HS-5 (cell line): ENCODE measurements at places on chromosomes 1 and 21.
A peak's percentile ranks its signal among the peaks of the same experiment; 100 is the strongest.

GRCh38 chr1:154541231-154541630 is 17.2 kb downstream of the UBE2Q1 start:
- DNase-seq, result no peak

DNA sequence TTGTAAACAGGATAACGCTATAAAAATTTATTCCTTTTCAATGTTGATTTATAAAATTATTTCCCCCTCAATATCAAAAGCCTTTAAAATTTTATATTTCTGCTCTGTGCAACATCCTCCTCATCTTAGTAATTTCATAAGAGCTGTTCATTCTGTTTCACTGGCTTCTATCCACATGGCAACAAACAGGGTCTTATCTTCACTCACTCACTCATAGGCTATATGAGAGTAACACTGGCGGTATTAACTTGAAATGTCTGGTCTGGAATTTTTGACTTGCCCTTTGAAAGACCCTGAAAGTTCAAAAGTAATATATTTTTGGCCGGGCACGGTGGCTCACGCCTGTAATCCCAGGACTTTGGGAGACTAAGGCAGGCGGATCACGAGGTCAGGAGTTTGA is 77.4 kb upstream of the KRTAP11-1 start:
- no peak for DNase-seq

DNA sequence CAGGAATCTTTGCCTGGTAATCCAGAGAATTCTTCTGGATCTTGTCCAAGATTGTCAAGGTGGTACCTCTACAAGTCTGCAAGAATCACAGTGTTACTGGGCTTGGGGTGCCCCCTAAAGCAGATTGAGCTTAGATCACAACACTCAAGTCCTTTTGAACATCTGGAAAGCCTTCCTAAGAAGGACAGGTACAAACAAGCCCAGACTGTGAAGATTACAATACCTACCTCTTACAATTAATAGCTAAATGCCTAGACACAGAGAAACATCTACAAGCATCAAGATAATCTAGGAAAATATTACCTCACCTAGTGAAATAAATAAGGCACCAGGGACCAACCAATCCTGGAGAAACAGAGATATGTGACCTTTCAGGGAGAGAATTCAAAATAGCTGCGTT is 17.5 kb upstream of the IL20 start:
- DNase-seq, result no peak

GRCh38 chr21:41957991-41958766 is 4.4 kb upstream of the C2CD2 start:
- peak; percentile 78 for DNase-seq

GRCh38 chr1:150056407-150056806 is 11.2 kb upstream of the VPS45 start:
- DNase-seq, result no peak

DNA sequence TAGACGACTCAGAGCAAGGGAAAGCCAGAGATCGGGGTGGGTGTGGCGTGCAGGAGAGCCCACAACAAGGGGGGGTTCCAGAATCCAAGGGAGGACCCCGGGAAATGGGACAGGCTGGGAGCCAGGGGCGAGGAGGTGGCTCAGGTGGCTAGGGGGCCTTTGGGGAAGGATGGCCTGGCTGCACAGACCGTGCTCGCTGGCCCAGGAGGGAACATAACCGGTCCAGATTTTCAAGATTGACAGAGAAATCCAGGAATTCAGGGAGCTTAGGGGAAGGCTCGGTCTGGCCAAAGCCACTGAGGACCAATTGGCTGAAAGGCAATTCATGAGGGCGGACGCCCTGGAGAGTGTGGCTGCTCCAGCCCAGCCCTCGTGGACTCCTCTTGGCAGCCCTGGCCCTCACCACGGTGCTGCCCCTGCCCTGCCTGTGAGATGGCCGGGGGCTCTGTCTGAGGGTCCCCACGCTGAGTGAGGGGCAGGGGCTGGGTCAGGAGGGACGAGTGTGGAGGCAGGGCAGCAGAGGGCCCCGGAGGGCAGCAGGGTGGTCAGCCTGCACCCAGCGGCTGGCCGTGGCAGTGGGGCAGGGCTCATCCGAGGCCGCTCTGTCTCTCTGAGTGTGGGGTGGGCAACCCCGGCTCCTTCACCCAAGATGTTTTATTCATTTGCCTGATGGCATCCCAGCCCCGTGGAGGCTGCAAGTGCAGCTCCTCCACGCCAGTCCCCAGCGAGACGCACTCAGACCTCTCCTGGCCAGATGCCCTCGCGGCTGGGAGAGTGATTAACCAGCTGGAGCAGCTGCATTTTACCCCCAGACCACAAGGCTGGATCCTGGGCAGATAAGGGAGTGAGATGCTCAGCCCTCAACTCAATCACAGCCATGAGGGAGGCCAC is 5.6 kb upstream of the LRRC3 start:
- DNase-seq, result no peak

DNA sequence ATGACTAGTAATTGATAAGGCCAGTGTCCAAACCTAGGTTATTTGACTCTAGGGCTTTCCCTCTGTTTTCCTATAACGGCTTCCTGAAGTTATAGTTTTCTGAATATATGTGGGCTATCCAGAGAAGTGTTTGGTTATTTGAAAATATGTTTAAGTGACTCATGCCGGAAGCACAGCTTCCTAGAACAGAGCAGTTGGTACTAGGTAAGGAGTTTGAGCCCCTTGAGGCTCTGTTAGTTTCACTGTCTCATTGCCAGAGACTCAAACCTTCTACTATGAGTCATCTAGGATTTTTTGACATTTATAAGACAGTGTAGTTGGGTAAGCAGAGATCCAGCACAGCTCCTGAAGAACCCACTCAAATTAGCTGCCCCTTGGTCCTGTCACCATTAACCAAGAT is 27.1 kb upstream of the LEPR start:
- peak; percentile 68 for DNase-seq

DNA sequence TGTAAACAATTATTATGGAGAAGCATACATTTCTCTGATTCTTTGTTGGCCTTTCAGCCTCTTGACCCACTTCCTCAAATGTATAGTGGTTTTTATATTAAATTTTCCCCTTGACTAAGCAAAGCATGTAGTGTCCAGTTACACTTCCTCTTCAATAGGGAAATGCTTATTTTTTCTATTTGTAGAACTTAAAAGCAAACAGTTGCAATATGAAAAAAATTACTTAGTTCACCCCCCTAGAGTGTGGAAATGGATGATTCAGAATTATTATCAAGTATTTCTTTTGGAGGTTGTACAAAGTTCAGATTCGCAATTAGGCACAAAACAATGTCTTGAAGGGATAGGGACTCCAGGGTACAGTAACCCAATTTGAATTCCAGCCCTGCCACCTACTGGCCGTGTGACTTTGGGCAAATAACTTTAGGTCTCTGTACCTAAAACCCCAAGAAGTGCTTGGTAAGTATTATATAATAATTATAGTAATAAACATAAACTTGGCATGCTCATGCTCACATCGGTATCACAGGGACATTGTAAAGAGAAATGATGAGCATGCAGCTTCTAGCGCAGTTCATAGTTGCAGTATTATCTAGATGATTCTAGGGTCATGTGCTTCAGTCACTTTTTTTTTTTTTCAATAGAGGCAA is 28.6 kb upstream of the IFNGR2 start:
- no peak for DNase-seq

GRCh38 chr1:7561936-7562728 is 209.0 kb upstream of the VAMP3 start:
- no peak for DNase-seq

DNA sequence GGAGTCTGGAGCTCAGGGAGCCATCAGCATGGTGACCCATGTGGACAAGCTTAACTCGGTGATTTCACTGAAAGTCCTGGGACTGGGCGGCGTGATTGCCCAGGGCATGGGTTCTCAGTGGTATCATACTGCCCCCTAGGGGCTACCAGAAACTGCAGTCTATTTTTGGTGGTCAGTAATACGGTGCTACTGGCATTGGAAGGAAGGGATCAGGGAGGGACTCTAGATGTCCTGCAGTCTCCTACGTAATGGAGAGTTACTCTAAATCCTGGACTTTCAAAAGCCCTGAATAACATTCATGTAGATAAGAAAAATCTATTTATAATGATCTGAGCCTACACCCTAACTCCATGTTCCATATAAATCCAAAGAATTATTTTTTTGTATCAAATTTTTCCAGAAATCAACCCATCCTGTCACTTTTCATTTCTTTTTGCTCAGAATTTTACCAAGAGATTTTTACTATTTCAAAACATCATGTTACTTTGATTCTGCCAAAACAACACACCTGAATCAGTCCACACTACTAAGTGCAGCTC is 37.3 kb downstream of the PABPC4 start:
- DNase-seq, result peak; percentile 8

GRCh38 chr21:44092211-44092610 is 15.0 kb upstream of the PWP2 start:
- DNase-seq, result no peak

DNA sequence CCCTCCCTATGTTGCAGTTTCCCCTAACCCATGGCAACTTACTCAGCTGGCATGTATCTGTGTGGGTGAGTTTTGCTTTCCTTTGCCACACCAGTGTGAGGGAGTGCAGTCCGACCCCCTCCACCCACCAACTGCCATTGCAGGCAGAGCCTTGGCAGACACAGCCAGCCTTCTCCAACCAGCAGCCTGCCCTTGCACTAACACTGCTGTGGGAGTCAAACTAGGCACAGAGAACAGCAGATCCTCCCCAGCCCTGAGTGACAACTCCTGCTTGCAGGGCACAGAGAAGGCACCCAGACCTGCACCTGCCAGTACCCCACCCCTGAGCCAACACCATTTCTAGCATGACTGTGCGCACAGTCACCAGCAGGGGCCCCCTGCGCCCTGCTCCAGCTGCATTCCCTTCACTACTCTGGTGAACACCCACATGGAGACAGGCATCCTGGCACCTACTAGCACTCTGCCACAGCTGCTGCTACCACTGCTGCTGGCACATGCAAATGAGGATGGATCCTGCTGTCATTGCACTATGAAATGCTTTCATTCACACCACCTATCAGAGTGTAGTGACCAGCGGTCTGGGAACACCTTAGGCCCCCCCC is 98.4 kb downstream of the MAGI3 start:
- DNase-seq, result no peak

GRCh38 chr1:95506736-95507414 is 272.9 kb downstream of the RWDD3 start:
- no peak for DNase-seq

- no peak for DNase-seq
Observed at GRCh38 chr1:94296018-94296417, 58.6 kb upstream of the ARHGAP29 start.

GRCh38 chr1:31663622-31664452 is 19.2 kb upstream of the PEF1 start:
- no peak for DNase-seq

DNA sequence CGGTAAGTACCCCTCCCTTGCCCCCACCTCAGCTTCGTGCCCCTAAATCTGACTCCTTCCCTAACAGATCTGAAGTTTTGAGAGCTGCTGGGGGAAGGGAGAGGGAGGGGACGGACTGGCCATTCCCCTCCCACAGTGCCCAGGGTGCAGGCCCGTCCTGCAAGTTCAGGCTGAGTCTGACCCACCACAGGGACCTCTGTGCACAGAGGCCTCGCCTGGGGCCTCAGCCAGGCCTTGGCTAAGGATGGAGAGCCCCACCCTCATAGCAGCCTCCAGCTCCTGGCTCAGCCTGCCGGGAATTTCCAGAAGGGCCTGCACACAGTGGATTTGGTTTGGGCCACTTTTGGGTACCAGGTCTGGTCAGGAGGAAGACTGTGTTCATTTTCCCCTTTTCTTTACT is 31.2 kb upstream of the TNFRSF1B start:
- DNase-seq, result no peak

GRCh38 chr1:39992234-39992633 is 37.3 kb downstream of the MFSD2A start:
- DNase-seq, result no peak

- DNase-seq, result no peak
Observed at GRCh38 chr1:184941410-184941733, 32.9 kb downstream of the NIBAN1 start.

DNA sequence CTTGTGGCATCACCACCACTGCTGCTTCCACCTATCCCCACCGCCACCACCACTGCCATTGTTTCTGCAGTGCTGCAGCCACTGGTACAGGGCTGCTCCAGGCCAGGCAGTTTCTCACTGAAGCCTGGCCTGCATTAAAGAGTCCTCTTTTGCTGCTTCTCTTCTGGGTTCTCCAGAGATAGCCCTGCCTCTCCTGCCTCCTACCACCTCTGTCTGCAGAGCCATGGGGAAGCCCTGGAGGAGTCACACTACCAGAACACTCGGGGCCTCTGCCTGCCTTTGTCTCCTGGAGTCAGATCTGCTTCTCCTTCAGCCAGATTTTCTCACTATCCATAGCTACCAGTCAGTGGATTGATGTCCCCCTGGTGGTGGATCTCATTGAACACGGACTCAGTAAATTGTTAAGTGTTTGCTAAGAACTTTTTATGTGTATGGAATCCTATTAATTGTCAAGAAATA is 37.7 kb upstream of the DDAH1 start:
- no peak for DNase-seq

DNA sequence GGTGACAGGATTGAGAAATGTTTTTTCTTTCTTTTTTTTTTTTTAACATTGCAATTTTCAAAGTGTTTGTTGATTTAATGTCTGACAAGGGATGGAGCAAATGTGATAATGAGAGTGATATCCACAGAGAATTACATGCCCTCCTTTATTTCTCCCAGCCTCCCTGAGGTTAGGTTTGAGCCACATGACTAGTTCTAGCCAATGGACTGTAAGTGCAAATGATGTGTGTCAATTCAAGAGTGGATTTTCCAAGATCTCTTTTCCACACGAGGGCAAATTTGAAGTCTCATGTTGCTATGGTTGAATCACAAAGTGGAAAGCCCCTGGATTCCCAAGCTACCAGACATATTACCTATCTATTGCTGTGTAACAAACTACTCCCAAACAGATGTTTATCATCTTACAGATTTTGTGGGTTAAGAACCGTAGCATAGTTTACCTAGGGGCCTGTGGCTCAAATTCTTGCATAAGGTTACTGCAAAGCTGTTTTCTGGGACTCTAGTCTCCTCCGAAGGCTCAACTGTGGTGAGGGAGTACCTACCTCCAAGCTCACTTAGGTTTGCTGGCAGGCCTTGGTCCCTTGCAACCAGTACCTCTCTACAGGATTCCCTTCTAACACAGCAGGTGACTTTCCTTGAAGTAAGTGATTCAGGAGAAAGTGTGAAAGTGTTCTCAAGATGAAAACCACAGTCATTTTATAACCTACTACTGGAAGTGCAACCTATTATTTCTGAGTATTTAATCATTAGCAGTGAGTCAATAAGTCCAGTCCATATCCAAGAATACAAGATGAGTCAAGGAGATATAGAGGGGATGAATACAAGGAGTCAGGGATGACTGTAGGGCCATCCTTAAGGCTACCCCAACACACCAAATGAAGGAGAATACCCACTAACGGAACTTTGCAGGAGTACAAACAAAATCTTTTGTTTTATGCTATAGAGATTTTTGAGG is 533.6 kb downstream of the PTPRC start:
- no peak for DNase-seq
